ENCODE measurements at places on chromosomes 3 and 15.

DNA sequence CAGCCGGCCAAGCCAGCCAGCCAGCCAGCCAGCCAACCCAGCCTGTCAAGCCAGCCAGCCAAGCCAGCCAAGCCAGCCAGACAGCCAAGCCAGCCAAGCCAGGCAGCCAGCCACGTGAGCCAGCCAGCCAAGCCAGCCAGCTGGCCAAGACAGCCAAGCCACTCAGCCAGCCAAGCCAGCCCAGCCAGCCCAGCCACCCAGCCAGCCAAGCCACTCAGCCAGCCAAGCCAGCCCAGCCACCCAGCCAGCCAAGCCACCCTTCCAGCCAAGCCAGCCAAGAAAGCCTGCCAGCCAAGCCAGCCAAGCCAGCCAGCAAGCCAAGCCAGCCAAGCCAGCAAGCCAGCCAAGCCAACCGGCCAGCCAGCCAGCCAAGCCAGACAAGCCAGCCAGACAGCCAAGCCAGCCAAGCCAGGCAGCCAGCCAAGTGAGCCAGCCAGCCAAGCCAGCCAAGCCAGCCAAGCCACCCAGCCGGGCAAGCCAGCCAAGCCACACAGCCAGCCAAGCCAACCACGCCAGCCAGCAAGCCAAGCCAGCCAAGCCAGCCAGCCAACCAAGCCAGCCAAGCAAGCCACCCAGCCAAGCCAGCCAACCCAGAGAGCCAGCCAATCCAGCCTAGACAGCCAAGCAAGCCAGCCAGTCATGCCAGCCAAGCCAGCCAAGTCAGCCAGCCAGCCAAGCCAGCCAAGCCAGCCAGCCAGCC, 199.5 kb downstream of the GOLGA6L6 start:
- DNase-seq = no peak

DNA sequence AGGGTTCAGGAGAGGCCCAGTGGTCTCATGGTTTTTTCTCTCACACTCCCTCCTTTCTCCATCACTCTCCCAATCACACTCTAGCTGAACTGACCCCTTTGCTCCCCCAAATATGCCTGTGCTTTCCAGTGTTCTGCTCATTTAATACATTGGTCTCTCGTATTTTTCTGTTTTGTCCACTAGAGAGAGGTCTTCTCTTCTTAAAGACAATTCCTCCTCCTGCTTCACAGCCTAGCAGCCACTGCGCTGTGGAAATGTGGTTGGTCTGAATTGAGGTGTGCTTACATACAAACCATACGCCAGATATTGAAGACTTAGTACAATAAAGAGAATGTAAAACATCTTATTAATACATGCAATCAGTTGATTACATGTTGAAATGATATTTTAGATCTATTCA, 60.6 kb upstream of the XCR1 start:
- peak; percentile 32 for DNase-seq

- no peak for DNase-seq
These were observed 125.3 kb downstream of the IL5RA start for GRCh38 chr3:2984831-2985220.

DNA sequence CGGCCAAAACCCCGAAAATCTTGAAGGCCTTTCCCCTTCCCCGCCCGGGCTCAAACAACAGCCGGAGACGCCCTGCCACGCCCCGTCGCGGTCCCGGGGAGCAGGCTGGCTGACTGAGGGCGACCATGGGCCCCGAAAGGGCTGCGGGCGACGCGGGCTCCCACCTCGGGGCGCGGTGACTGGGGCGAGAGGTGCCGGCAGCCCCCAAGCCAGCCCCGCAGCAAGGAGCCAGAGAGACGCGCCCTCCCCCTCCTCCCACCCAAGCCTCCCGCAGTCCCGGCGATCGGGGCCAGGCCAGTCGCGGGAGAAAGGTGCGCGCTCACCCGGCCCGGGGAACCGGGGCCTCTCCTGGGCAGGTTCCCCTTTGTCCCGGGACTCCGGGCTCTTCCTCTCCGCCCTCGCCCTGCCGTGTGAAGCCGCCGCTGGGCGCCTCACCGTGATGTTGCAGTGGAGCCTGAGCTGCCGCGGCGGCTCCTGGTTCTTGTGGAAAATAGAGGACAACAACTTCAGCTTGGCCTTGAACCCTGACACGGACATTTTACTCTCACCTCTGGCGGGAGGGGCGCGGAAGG, 30.6 kb upstream of the ZSCAN2 start:
- DNase-seq = peak; percentile 23

DNA sequence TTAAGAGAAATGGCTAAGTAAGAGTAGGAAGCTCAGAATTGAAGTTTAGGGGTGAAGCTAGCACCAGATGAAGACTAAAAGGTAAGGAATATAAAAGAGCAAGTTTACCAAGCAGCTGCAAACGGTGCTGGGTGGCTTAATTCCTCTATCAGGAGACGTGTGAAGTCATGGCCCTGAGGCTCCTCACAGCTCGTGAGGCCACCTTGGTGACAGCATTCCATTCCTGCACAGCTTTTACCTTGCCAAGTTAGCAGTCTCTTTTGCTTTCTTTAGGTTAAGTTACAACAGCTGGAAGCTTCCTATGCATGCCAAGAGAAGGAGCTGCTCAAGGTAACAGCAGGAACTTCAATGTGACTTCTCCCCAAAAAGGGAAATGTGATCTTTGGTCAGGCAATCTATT, 6.4 kb downstream of the TMCO5A start:
- DNase-seq = no peak

DNA sequence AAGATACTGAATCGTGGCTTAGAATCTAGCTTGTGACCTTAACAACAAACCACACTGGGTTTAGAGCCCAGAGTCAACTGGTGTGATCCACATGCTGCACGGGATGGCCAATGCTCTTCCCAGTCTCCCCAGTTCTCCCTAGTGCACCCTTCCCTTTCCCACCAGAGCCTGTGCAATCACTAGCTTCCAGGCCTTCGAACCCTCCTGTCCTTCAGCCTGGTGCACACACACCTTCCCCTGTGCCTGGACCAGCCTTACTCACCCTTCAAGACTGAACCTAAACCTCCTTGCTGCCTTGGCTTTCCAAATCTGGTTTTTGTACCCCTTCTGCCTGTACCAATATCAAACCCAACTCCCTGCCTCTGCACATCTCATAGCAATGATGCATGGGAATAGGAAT, 43.8 kb downstream of the WNT5A start:
- no peak for DNase-seq

DNA sequence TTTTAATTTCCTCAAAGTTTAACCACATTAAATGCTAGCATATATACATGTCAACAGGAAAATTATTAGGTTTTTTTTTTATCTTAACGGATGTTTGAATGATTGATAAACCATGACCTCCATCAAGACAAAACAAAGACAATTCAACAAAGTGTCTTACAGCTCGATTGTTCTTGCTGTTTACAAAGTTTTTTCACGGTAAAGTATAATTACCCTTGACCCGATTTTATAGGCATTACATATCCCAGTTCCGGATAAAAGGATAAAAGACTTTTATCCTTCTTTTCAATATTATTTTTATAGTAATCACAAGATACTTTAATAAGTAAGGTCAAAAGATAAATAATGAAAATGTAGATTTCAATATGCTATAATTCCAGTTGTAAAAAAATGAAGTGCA, 96.9 kb downstream of the RORA start:
- no peak for DNase-seq

DNA sequence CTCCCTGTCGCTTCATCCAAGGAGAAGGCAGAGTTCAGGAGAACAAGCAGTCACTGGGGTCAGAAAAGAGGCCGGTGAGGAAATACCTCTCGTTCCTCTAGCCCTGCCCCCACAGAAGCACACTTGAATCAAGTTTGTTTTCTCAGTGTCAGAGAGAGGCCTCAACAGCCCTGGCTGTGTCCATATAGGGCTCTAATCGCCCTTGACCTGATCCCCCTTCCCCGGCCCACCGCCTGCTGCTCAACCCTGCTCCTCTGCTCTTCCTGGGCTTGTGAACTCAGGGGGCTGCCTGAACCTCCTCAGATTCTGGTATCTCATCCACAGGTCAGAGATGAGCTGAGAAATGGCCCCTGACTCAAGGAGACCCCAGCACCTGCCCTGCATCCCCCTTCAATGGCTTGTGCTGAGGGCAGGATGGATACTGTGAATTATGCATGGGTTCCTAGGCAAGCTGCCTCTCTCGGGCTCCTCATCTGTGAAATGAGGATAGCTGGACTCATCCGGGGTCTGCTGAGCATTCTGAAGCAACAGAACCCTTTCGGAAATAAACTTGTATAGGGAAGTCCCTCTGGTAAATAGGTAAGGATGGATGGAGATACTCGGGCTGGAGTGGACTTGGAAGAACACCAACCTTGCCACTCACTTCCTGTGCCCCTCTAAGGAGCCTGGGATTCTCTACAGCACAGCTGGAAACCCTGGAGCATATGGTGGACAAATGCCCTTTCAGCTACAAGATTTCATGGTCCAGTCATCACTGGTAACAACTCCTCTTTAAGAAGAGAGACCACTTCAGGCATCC, 147.5 kb downstream of the STT3B start:
- DNase-seq = no peak

DNA sequence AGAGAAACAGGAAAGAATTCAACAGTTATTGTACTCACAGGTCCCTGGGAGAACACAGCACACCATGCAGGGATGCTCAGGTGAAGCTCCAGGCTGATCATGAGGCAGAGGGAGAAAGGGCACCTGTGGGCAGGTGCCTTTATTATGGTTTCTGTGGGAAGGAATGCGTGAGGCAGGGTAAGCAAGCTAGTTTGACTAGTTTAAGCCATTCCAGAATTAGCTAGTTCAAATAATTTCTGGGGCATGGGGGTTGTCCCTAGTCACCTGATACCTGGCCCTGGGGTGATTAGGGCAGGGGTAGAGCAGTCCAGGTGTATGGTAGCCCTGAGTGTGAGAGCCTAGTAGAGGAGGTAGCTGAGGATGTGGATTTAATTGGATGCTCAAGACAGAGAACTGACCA, 47.9 kb upstream of the DCLK3 start:
- DNase-seq = no peak

DNA sequence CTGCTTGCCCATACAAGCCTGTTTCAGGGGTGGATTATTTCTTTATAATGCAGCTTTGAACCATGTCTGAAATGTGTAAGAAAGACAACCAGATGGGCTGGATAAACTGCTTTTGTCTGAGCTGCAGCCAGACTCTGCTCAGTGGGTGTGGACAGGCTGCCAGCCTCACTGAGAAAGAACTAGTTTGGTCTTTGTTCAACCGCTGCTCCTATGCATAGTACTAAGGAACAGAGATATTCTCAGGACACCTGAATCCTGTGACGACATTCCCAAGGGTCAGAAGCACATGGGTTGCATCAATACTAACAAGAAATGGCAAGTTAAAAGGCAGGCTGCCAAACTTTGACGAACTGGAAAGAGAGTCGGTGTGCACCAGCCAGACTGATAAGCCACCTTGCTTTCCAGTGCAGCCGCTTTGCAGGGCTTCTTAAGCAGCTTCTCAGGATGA, 57.2 kb downstream of the PLD1 start:
- DNase-seq = no peak

GRCh38 chr3:61354604-61355003, 103.4 kb upstream of the FHIT start:
- no peak for DNase-seq

DNA sequence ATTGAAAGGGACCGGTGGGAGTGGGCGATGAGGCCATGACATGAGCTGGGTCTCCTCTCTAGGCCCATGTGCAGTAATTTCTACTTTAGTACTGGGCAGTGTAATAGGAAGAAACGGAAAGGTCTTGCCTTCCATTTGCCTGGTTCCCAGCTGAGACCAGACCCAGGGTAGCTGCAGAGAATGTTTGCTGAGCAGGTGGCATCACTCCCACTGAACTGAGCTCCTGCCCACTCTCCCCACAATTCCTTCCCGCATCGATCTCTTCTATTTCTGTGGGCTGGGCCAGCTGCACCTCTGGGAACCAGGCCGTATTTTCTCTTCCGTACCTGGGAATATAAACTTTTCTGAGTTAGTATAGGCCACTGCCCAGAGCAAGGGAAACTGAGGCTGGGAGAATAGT, 15.8 kb downstream of the ESYT3 start:
- no peak for DNase-seq

- no peak for DNase-seq
These were observed 51.9 kb downstream of the SERPINI1 start for GRCh38 chr3:167787440-167787839.

DNA sequence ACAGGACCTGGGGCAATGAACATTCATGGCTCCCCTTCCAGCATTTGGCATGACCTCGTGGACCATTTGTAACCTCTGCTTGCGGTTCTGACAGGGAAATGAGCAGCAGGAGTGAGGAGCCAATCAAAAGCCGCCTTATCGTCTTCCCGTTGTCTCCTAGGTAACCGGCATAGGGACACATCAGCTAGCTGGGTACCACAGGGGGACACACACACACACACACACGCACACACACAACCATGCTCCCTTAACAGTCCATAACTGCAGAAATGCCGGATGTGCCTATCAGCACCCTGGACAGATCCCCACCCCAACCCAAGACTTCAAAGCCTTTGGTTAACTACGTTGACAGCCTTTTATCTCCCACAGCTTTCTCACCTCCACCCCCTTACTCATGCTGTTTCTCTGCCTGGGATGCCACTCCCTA, 53.4 kb upstream of the CCDC174 start:
- DNase-seq = no peak

GRCh38 chr3:8441969-8442559, 59.6 kb upstream of the LMCD1 start:
- peak; percentile 43 for DNase-seq

- DNase-seq = no peak
These were observed 47.6 kb upstream of the MRPS22 start for GRCh38 chr3:139296141-139296718.

DNA sequence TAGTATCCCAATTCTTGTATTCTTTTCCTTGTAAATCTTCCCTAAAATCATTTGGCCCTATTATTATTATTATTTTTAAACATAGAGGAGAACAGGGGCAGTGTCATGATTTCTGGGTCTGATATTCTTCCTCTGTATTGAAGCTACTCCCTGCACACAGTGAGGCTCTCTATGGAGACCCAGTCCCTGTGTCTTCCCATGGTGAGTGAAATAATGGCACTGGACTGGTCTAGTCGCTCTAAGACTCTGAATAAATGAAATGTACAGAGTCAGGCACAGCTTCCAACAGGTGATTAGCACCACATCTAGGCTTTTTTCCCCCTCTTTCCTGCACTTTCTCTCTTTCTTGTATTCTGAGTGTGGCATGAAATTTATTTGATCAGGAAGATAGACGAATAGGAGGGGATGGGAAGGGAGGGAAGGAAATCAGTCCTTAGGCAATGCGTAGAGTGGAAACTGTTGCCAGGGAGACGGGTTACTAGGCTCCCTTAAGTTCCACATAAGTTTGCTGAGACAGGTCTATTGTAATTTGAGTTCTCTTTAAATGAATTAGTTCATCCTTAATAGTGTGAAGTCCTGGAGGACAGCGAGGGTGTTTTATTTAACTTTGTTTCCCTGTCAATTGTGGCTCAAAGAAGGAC, 49.0 kb upstream of the NDN start:
- DNase-seq = no peak

Measured in G401 (cell line).